ENCODE measurements at places on chromosomes 16 and 17.

- no peak for DNase-seq
These were observed 1.2 kb upstream of the DLX4 start for GRCh38 chr17:49967621-49968404.

DNA sequence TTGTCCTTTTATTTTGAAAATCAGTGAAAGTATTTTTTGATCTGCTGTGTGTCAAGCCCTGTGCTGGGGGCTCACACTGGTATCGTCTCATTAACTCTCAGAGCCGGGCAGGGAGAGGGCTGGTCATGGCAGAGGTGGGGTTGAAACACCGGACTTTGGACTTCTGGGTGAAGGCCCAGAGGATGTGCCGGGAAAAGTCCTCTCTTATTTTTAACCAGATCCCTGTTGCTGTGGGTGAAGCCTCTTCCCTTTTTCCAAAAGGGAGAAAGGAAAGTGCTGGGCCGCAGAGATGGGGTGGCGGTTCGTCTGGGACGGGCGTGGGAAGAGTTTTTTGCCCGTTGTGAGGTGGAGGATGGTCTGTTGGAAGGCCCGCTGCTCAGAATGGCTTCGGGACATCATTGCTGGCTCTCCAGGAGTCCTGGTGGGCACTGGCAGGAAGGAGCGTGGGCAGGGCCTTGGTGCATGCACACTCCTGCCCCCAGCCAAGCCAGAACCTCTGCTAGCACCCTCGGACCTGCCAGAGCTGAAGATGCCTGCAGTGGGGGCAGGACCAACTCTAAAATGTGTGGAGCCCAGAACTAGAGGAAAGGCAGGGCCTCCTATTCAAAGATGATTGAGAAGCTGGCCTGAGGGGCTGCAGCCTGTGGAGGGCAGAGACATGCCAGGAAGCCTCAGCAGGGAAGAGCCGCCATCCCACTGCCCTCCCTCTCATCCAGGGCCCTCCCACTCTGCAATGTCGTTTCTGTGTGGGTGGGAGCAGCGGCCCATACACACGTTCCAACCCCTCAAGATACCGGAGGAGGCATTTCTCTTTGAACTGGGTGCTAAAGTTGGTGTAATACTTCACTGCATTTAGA, 213.2 kb downstream of the CCDC182 start:
- no peak for DNase-seq

GRCh38 chr17:5826384-5826783, 242.1 kb upstream of the NLRP1 start:
- DNase-seq = no peak

DNA sequence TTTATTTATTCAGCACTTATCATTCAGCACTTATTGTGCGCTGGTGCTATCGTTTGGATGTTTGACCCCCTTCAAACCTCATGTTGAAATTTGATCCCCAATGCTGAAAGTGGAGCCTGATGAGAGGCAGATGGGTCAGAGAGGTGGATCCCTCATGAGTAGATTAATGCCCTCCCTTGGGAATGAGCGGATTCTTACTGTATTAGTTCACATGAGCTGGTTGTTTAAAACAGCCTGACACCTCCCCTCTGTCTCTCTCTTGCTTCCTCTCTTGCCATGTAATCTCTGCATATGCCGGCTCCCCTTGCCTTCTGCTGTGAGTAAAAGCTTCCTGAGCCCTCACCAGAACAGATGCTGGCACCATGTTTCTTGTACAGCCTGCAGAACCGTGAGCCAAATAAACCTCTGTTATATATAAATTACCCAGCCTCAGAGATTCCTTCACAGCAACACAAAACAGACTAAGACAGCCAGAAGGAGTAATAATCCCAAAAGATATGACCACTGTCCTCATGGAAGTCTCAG, 111.1 kb downstream of the CACNG3 start:
- DNase-seq = no peak

DNA sequence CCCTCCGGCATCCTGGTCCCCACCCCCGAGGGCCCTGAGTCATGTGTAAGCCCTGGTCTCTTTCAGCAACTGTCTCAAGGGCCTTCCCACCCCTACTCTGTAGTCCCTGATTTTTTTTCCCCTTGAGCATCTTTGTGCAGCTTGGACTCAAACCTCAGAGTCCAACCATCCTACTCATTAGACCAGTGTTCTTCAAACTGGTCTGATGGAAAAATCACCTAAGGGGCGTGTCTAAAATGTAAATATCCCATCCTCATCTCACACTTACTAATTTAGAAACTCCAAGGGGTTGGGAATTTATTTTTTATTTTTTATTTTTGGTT, 624 bp downstream of the G6PC3 start:
- no peak for DNase-seq

GRCh38 chr16:48160575-48160974, 4.8 kb upstream of the ABCC12 start:
- DNase-seq = no peak

All from activated CD8-positive, alpha-beta memory T cell treated with anti-CD3 and anti-CD28 coated beads for 4 hours (primary cell).